ENCODE measurements at places on chromosomes 4 and X.
A peak's percentile ranks its signal among the peaks of the same experiment; 100 is the strongest.

GRCh38 chr4:88333741-88334405, 44.8 kb upstream of the HERC6 start:
- DNase-seq, result no peak

DNA sequence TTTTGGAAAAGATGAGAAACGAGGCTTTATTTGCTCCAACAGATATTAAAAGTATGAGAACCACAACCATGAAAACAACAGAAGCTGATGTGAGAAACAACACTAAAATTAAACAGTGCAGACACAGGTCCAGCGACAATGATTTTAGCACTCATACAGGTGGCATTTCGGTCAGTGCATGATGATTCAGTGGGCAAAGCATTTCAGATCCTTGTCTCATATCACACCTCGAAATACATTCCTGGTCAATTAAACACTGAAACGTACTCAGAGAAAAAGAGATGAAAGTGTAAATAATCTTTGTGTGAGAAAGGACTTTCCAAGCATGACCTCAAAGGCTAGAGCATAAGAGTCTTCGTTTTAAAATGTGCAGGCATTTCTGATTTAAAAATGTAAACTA, 85.2 kb downstream of the ACOX3 start:
- DNase-seq, result no peak

DNA sequence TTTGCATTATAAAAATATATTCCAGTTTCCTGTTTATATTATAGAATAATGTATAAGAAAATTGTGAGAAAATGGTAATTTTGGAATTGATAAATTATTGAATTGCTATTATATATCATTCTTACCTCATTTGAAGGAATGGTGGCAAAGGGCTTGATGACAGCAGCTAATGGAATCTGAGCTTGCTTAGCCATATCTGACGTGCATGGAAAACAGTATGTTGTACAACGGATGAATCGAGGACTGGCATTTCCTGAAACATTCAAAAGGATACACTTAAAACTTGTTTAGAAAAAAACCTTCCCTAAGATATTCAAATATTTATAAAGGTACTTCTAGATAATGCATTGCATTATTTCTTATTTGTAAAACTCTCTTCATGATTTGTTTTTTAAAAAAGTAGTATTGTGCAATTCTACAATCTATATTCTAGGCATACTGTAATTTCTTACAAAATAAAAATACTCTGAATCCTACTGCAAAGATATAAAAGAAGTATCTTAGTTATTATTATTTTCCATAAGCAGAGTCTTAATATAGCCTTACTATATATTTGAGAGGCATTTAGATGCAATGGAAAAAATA, 38.3 kb downstream of the SEC24D start:
- peak; percentile 35 for DNase-seq

GRCh38 chrX:68433155-68433980, at the start of gene OPHN1:
Gene OPHN1 (minus strand): TSS chrX:68433495. CDS start chrX:68433020, 475 bp downstream.
- DNase-seq, result peak; percentile 85

DNA sequence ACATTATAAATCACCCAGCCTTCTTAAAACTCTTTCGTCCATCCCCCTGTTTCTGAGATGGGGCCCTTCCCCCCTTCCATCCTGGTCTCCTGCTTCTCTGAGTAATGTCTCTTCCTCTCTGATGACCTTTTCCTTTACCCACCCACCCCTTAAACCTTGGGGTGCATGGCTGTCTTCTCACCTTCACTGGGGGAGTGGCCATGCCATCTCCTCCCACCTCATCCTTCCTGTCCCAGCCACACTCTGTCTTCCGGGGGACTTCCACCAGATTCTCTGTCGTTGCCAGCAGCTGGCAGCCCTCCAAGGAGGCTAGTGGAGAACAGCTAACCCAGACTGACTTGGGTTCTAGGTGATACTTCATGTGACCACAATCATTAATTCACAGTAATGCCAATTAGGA, 83.2 kb upstream of the SCML1 start:
- DNase-seq, result no peak

DNA sequence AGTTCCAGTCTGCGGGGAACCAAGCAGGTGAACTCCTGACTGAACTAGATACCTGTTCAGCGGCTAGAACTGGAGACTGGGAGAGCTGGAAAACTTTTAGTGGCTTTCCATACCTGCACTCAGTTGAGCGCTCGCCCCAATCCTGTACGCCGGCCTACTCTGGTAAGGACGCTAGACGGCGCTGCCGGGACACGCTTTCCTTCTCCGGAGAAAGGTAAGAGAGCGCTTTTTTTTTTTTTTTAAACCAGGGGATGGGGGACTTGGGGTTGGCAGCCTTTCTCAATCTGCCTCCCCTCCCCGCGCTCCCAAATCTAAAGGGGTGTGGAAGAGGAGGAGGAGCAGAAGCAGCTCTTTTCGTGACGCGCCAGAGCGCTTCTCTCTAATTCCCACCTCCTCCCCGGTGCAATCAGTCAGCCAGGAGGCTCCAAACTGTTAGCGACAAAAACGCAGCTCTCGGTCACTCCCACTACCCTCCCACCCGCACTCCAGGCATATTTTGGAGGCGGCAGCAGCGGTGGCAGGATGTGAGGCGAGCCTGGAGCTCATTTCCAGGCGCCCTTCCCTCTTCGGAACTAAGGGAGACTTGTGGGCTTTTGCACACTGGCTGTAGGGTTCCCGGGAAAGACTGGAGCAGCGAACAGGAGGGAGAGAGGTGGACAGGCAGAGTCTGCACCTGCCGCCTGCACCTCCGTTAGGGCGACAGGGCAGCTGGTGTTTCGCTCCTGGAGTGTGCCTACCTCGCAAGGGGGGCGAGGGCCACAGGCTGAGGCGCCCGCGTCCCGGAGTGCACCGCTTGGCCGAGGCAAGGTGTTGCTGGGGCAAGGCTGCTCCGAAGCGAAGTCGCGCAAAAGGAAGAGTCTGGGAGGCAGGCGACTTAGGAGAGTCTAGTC, at the start of gene IL1RAPL2:
Gene IL1RAPL2 (plus strand): TSS at position 409 of the 890 bp plus-strand sequence.
- peak; percentile 10 for DNase-seq

GRCh38 chrX:45711231-45711630, 510.6 kb upstream of the DIPK2B start:
- DNase-seq, result peak; percentile 65

- no peak for DNase-seq
These were observed 134.3 kb downstream of the AMELX start for GRCh38 chrX:11427453-11428071.

DNA sequence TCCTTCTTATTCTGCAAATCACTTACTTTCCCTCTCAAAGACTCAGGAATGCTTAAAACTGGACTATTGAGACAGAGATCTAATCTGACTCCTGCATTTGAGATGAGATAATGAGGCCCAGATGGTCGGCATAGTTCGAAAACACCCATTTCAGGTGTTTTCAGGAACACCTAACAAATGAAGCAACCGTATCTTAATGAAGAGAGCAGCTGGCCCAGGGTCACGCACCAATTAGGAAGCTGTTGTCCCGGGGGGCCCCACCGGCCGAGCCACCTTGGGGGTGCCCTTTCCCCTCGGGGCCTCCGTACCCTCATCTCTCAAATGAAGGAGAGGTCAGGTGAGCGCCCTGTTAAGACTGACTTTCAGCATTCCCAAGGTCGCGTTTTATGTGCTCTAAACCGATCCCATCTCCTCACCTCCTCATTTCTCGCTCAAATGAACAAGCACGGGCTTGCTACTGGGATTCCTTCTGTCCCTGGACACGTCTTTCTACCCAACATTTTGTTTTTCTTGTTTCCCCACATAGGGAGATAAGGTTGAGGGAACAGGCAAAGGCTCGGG, 824 bp downstream of the LRPAP1 start:
- DNase-seq, result no peak
